ENCODE measurements at places on chromosomes 11 and 22.

GRCh38 chr11:64742889-64743590 is 902 bp downstream of the RASGRP2 start:
- DNase-seq: peak; percentile 87

GRCh38 chr22:37403267-37403960 is 23.9 kb downstream of the ELFN2 start:
- no peak for DNase-seq

GRCh38 chr11:116729501-116730240 is 43.1 kb downstream of the BUD13 start:
- DNase-seq: no peak

DNA sequence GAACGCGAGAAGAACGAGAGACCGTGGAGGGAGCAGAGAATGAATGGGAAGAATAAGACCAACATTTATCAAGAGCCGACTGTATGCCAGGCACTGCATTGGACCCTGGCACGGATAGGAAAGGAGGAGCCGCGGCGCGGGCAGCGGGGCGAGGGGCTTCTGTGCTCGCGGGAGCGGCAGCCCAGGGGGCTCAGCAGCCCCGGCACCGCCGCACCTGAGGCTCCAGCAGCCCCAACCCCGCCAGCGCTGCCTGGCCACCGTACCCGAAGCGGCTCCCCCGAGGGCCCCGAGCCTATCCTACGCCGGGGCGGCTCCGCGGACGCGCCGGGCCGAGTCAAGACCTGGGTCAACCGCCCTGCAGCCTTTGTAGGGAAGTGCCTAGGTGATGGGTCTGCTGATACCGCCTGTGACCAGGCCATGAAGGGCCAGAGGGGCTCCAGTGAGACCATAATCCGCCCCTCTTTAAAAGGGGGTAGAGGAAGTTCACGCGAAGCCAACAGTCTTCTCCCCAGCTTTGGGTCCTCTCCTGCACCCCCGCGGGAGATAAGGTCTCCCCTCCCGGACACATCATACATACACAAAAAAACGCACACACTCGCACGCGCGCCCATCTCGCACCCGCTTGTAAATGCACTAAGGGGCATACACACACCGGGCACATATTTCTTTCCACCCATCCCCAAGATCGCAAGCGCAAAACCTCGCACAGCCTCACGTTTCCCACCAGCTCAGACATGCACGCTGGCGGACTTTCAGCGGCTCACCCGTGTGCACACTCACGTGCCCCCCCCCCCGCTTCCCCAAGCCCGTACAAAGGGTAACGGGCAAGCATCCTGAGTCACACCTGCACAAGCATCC is 935 bp upstream of the RTN4RL2 start:
- DNase-seq: no peak

DNA sequence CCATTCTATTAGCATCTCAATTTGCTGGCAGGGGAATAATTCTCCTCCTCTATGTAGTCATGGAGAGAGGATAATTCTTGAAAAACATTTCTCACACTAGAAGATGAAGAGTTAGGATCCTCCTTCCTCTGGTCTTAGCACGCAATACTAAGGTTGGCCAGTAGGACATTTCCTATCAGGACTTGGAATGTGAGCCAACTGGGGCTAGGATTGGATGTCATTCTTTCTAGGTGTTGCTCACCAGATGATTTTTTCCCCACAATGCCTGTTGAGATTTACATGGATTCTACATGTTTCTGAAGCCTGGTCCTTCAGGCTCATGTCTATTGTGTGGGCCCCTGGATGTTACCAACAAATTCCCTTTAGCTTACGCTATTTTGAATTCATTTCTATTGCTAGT is 28.0 kb downstream of the SLN start:
- no peak for DNase-seq

DNA sequence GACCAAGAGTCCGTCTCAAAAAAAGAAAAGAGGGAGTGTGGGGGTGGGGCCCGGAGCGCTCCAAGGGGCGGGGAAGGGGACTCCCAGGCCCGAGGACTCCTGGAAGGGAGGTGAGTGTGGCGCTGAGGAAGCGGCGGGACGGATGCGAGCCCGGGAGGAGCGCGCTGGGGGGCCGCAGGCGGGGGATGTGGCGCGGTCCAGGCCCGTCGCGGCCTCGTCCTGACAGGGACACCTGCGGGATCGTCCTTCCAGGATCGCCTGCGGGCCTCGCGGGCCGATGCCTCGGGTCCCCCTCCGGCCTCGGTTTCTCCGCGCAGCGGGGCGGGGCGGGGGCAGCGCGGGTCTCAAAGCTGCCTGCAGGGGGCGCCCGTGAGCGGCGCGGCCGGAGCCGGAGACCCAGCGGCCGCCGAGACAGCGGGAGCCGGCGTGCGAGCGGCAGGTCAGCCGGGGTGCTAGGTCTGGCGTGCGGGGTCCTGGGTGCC is 3.8 kb upstream of the ADORA2A start:
- DNase-seq: peak; percentile 82

- no peak for DNase-seq
Observed at GRCh38 chr11:120489799-120490198, 21.7 kb upstream of the GRIK4 start.

DNA sequence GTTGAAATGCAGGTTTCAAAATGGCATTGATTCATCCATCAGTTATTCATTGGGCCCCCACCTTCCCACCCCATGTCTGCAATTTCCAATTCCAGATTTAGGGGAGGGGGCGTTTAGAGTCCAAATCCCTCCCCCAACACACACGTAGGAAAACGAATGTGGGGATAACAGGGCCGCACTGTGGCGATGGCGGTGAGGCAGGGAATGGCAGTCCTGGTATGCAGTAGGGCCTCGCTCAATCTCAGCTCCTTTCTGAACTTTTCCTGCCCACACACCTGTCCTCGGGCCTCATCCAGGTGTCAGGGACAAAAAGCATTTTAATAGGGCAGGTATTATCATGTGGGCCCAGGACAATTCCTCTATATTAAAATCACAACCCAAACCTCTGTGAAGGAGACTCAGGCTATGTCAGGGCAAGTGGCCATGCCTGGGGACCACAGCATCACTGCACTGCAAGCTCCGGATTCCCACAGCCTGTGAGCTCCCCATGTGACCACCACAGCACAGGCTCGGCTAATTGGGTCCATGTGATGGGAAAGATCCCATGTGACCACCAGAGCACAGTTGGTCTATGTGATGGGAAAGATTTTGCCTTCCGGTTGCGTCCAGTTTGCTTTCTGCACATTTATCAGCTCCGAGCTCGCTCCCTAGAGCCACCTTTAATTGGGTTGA is 44.5 kb downstream of the RTL6 start:
- no peak for DNase-seq

GRCh38 chr11:114016986-114017385 is 42.1 kb downstream of the HTR3A start:
- DNase-seq: no peak

DNA sequence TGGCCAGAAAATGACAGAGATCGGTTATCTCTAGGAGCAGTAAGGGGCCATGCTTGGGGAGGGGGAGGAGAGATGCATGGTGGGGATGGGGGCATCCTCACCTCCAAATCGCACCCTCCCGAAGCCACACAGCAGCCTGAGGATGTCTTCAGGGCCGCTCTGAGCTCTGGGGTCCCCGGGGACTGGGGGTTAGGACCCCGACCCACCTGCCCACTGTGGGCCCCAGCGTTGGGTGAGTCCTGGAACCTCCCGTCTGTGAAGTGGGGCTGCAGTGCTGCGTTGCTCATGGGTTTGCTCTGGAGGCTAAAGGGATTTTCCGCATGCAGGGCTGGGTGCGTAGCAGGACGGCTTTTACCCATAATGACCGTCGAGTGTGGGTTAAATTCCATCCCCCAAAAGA is 1046.3 kb downstream of the BRD1 start:
- DNase-seq: no peak

DNA sequence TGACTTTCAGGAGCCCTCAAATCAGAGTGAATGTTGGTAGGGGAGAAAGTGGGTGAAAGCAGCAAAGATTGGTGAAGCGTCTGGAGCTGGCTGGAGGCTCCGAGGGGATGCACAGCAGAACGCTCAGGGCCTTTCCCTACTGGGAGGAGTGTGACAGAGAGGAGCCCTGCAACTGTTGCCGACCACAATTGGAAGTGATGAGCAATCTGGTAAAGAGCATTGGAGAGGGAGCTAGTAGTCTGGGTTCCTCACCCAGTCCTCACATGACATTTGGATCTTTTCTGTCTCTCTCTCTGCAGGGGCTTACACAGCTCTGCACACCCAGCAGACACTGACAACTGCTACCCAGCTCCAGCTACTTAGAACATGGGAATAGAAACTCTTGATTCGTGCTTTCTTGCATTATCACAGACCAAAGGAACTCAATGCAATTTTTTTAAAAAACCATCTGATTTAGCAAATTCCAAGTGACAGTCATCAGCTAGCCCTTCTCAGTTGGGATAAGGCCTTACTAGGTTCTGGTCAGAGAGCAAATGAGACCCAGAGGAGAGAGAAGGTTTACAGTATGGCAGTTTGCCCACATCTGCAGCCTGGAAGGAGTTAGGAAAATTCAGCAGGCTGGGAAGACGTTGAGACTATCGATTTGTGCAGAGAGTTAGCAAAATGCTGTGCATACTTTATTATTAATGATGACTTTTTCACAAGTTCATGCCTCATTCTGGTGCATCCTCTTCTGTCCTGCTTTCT is 278.0 kb upstream of the PLET1 start:
- no peak for DNase-seq

DNA sequence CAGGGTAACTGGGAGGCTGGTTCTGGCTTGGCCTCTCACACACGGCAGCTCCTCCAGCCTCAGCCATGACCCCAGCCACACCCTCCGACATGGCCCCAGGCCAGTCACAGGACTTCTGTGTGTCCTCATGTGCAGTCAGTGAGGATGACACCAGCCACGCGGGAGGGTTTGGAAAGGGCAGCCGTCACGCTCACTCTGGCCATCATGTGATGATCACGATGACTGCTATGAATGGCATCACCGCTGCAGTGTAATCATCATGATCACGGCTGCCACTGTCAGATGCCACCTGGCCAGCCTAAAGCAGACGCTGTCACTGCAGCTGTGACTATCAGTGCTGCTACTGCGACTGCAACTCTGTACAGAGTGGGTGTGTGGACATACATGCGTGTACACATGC is 640.9 kb downstream of the BRD1 start:
- DNase-seq: peak; percentile 15

DNA sequence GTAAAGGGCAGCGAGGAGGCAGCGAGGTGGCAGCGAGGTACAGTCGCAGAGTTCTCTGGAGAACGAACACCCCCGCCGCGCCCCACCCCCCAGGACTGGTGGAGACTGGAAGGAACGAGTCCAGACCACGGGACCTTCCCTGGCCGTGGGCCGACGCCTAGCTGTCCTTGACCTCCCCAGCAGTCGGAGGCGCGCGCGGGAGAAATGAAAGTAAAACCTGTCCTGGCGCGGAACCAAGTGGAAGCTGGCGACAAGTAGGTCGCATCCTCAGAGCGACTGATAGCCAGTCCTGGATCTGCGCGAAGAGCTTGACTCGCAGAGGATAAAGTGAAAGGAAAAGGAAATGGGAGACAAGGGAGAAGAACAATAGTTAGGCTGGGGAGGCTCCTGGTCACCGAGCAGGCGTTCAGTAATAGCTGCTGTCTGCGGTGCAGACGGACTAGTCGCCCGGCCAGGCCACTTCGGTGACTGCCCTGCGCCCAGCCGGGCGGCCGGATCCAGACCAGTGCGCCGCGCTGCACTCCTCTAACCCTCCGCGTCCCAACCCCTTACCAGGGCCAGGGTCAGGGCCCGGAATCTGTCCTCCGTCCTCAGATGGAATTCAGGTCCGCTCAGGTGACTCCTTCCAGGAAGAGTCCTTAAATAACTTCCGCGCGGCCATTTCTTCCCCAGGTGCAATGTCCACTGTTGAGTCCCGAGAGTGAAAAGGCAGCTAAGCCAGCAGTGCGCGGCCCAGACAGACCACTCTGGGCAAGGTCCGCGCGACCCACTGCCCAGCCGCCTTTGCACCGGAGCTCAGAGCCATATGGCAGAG is 1.9 kb upstream of the ADM start:
- DNase-seq: peak; percentile 94

DNA sequence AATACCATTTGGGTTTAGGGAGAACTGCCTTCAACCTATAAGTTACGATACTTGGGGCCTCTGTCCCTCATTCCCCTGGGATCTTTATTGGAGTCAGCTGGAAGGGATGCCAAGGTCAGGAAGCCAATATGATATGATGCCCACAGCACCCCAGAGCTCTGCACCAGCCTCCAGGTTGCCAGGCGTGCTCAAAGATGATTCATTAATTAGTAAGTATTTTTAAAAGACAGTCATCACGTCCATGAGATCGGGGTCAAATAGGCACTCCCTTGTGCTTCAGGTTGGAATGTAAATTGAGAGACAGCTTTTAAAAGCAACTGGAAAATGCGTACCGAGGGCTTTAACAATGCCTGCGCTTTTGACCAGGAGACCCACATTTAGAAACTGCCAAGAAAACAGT is 57.0 kb upstream of the CD5 start:
- DNase-seq: no peak

GRCh38 chr11:61869429-61869707 is 22.0 kb downstream of the FADS3 start:
- DNase-seq: no peak

DNA sequence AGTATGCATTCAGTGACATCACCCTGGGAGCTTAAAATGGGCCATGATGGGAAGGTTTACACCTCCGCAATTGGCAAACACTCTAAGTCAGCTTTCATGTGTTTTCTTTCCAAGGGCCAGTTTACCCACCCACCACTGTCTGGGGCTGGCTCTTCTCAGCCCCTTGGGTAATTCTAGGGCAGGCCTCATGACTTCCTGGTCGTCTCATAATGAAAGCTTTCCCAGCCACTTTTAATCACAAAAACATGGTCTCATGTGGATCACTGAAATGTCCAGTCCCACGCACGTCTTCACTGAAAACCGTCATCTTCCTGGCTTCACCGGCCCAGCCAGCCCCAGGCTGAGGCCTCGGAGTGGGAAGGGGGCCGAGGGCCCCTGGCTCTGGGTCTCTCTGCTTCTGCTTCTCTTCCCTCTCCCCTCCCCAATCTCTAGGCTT is 58.5 kb upstream of the ANO1 start:
- DNase-seq: no peak

- no peak for DNase-seq
Observed at GRCh38 chr11:72244060-72244360, at the start of gene PHOX2A. PHOX2A (minus strand) TSS chr11:72244176; CDS start chr11:72244004, 172 bp downstream.

GRCh38 chr22:23384431-23384830 is 195.7 kb downstream of the IGLL1 start:
- peak; percentile 49 for DNase-seq

- no peak for DNase-seq
Observed at GRCh38 chr11:104058680-104059079, 22.2 kb downstream of the DDI1 start.

- no peak for DNase-seq
Observed at GRCh38 chr11:121844016-121844415, 272.0 kb downstream of the BLID start.

DNA sequence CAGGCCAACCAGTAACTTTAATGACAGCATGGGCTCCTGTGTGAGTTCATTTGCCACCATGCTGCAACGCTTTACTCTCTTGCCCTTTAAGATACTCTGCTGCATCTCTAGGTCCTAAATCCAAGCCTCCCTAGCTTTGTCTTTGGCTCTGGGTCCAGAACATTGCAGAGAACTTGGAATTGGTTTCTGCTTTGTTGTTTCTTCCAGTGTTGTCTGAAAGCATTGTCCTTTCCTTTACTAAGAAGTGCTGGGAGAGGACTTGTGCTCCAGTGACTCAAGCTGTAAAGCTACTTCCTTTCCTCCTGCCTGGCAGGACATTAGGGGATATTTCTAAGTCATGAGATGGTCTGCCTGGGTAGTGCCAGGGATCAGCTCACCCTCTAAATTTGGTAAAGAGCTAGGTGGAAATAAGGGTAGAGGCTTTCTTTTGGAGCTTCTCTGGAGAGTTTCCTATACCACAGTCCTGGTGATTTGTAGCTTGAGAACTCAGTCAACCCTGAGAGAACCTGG is 202.5 kb upstream of the CADM1 start:
- DNase-seq: no peak
